Activated CD4-positive, CD25-positive, alpha-beta regulatory T cell treated with anti-CD3 and anti-CD28 coated beads, Interleukin-2, amount 50 U/mL, for 24 hours (primary cell): ENCODE measurements at places on chromosomes 2 and 18.

DNA sequence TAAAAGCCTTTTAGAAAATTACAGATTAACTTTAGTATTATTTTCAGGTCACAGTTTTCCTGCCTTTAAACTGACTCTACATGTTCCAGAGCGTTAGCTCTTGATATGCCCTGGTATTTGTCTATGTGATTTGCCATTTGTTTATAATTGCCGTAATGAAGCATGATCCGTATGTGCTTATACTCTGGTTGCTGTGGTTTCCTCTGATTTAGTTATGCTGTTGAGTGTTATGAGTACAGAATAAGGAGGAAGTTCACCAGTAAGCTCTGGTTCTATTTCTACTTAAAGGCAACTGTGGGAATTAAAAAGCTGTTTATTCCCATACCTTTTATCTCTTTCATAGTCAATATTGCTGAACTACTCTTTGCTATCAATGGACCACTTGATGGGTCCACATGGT, 123.5 kb downstream of the OSBPL6 start:
- ATAC-seq: no peak

DNA sequence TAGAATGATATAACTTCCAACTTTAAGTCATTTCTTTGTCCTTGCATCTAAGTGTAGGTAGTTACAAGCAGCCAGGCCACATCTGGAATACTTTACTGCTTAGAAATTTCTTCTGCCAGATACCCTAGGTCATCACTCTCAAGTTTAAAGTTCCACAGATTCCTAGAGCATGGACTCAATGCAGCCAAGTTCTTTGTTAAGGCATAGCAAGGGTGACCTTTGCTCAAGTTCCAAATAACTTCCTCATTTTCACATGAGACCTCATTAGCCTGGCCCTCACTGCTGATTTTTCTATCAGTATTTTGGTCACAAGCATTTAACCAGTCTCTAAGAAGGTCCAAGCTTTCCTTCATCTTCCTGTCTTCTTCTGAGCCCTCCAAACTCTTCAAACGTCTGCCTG, 7.8 kb upstream of the UGT1A9 start:
- ATAC-seq: no peak

GRCh38 chr2:179758636-179759035, 102.8 kb downstream of the ZNF385B start:
- ATAC-seq: no peak

DNA sequence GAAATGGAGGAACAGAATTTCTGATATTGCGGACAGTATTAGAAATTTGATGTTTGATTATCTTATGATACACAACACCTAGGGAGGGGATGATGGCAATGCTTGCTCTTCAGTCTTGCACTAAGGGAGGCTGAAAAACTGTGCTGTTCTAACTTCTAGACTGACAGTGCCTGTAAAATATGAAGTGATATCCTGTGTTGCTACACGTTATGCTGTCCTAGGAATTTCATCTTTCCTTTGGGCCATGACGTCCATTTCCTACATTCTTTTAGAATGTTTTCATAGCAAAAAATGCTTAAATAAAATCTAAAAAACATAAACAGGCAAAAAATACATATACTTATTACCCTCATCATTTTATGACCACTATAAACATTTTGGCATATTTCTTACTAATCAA, 55.3 kb downstream of the OSBPL1A start:
- ATAC-seq: no peak

DNA sequence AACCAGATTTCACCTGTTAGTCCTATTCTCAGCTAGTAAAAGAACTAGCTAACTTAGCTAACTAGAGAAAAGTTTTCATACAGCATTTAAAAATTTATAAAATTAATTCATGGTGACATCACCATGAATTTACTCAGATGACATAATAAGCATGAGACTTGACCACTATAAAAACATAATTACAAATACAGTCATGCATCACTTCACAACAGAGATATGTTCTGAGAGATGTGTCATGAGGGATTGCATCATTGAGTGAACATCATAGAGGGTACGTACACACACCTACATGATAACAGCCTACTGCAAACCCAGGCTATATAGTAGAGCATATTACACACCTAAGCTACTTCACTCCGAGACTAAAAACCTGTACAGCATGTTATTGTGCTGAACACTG, 481.3 kb upstream of the CHAC2 start:
- no peak for ATAC-seq

DNA sequence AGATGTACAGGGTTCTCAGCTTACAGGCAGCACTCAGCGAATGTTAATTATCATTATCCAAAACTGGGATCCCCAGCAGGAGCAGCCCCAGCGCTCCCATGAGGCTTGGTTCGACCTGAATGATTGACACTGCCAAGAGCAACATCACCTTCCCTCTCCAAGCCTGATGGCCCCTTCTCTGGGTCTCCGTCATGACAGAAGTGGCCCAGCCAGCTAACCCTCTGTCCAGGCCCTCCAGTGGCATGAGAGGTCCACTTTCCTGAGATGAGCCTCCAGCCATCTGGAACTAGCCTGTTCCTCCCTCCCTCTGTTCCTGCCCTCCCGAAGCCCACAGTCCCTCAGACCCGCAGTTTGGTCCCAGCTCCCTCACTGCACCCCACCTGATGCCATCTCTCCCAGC, 97.0 kb upstream of the RAB6C start:
- no peak for ATAC-seq

DNA sequence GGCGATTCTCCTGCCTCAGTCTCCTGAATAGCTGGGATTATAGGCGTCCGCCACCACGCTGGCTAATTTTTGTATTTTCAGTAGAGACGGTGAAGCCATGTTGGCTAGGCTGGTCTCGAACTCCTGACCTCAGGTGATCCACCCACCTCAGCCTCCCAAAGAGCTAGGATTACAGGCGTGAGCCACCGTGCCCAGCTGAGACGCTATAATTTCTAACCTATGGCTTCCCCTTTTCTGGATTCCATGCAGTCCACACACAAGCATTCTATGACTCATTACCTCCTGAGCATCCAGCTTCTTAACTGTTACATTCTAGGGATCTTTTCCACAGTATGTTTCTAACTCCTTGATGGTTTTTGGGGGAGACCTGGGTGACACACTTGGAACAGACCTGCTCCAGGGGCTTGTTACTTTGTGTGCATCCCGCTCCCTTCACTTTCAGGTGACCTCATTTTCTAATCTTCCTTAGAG, 11.8 kb upstream of the KCMF1 start:
- ATAC-seq: no peak

- no peak for ATAC-seq
Observed at GRCh38 chr2:219727771-219728429, 100.5 kb downstream of the SLC4A3 start.

- ATAC-seq: no peak
Observed at GRCh38 chr18:66557091-66557490, 46.8 kb downstream of the CDH19 start.

GRCh38 chr2:240186191-240186725, 45.8 kb upstream of the OTOS start:
- no peak for ATAC-seq

DNA sequence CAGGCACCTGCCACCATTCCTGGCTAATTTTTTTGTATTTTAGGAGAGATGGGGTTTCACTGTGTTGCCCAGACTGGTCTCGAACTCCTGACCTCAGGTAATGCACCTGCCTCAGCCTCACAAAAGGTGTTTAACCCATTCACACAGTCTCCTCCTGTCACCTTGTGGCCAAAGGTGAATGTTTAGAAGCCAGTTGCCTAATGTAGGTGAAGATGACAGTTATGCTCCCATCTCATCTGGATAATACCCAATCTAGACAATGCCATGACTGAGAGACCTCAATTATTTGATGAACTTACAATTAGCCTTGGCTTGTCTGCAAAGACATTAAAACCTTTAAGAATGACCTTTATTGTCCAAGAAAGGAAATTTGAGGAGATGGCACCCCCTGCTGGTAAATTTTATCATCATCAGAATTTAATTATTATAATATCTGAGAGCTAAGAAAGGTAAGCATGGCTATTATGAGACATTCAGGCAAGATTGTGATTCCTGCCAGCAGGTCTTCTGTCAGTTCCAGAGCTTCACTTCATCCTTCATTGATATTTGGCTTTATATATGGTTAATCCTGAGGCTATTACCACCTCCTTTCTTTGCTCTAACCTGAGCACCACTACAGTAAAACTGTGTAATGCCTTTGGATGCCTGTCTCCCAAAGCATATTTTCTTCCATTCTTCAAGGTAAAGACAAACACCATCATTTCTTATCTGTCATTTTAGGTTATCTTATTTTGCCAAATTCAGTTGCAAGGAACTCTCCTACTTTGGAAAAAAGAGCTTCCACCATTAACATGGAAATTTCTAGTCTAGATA, 117.6 kb downstream of the FAM124B start:
- ATAC-seq: no peak

DNA sequence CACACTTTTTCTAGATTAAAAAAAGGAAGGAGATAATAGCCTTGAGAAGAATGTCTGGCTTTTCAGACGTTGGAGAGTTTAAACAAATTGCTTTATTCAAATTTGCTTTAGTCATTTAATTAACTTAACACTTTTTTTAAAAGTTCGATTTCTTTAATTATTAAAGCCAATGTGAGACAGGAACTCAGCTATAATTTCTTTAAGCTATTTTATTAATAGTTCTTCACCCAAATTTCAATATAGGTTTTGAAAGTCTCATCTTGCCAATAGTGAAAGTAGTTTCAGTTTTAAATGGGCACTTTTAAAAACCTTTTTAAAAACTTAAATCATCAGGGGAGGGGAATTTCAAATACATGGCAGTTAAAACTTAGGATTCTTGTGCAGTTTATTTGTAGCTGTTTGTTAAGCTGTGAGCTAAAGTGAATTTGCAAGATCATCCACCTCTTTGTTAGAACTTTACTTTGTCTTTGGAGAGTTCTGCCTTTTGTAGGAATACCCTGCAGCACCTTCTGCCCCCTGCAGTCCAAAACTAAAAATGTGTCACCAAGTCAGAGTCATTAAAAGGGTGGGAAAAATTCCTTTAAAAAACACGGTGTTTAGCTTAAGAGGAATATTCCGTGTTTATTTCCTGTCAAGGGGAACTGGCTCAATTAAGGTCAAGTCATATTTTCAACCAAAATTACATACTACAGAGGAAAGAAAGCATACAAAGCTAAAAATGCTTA, 4.6 kb downstream of the TGIF1 start:
- ATAC-seq: no peak

DNA sequence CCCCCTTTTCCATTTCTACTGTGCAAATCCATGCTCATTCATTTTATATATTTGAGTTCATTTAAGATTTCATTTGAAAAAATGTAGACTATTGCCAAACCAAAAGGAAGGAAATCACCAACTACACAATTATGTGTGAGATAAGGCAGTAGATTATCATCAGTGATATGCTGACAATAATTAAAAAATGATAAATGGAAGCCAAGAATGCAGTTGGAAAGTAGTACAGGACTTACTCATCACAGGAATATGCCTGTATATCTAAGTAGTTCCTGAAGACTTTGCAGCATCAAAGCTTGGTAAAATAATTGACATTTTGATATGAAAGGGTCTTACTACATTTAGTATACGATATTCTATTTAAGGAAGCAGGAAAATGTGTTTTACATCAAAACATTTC, 166.1 kb upstream of the OTX1 start:
- ATAC-seq: no peak

- no peak for ATAC-seq
Observed at GRCh38 chr2:240588006-240588655, 1.6 kb downstream of the CAPN10 start.

- no peak for ATAC-seq
Observed at GRCh38 chr2:220154304-220154703, 526.9 kb downstream of the SLC4A3 start.

GRCh38 chr18:34742891-34743341, 32.8 kb downstream of the DTNA start:
- ATAC-seq: no peak

DNA sequence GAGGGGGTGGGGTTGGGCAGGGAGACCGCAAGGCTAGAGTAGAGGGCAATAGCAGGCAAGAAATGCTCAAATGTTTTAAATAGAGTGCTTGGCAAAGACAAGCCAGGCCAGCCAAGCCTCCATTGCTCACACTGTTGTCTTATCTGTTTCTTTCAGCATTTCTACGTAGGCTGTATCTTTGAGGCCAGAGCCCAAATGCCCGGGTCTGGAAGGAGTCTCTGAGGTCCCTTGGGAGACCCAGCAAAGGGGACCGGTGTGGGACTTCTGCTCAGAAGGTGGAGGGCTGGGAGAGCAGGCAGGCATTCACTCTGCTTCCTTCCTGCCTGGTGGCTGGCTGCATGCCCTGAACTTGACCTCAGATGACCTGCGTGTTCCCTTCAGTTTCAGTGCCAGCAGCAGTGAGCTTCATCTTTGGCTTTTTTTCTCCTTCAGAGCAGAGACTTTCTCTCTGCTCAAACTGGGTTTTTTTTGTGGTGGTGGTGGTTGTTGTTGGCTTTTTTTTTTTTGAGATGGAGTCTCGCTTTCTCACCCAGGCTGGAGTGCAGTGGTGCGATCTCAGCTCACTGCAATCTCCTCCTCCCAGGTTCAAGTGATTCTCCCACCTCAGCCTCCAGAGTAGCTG, 13.7 kb upstream of the TET3 start:
- ATAC-seq: peak; percentile 64

DNA sequence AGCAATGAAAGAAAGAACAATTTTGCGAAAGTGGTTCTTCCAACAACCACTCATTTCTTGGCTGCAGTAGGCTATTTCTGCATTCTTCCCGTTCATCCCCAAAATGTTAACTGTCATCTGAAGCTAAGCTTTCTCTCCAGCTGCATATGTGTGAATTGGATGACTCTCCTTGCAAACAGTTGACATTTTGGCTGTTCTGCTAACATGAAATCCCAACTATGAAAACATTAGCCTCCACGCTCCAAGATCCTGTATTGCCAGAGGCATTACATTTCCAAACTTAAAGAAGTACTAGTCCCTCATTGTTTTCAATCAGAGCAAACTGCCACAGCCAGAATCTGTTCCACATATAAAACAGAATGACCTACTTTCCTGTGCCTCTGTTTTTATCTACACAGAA, 88.5 kb downstream of the TGIF1 start:
- ATAC-seq: no peak

DNA sequence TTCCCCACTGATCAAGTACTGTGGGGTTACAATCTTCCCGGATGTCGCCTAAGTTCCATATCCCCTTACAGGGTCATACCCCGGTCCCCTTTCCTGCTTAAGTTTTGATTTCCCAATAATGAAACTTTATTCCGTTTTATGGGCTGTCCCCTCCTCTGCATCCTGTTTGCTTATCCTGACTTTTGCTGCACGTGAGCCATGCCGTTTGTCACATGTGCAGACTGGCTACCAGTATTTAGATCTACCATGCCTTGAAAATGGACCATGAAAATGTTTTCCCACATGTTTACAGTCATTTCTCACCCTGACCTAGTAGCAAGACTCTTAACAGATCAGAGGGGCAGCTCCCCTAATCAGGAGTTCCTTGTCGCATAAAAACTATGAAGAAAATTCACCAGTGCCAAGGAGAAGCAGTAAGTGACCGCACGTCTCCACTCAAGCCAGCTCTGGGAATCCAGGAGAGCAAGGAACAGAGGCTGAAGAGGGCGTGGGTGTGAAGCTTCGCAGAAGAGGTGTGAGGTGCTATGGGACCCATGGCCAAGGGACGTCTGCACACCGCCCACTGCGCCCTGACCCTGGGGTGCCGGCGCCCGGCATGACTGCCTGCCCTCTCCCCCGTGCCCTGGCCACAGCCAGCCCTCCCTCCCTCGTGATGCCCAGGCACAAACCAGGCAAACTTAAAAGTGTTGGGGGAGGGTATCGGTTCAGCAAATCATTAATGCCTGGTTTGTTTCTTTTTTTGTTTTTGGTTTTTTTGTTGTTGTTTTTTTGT, 440.8 kb upstream of the SALL3 start:
- ATAC-seq: no peak
